ENCODE measurements at places on chromosomes 6 and 20.

DNA sequence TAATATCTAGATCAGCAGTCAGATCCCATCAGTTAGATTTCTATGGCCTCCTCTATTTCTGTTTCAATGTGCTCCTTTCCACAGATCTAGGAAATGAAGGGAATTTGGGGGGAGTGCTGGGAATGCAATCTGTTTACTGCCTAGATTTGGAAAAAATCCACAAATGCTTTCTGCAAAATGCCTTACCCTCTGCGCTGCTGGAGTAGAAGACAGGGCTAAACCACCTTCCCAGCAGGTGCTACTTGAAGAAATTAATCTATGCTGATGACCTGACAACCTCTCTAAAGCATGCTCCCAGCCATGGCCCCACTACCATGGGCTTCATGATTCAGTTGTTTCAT lies 46.2 kb downstream of the LY86 start:
- DNase-seq, result no peak

DNA sequence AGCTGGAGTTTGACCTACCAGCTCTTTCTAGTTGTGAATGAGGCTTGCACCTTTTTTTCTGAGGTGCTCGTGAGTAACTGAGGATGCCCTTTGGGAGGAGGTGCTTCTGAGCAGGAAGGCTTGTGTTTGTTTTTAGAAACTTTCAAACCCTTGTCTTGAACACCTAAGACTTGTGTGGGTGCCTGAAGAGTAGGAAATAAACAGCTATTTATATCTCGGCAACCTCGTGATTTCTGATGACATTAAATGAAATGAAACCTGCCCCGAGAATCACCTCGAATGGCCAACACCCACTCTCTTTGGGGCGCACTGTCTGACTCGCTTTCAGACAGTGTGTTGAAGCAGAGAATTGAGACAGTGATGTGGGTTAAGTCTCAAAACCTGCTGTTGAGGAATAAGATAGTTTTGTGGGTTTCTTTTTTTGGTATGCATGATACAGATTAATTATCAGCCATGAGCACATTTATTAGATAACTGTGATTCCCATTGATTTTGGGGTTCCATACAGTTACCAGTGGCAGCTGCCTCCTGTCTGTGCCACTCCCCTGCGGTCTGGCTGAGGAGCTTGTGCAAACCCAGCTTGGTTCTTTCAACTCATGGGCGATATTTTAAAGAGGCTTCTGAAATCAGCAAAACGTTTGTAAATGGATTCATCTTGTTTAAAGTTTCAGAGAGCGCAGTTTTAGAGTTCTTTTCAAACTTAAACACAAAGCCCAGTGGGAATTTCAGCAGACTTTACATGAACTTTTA lies 8.4 kb downstream of the IRF4 start:
- no peak for DNase-seq

GRCh38 chr20:57179265-57179664 lies 87.2 kb downstream of the BMP7 start:
- peak; percentile 52 for DNase-seq

- DNase-seq, result no peak
These were observed 3.9 kb upstream of the FANCE start for GRCh38 chr6:35448191-35448590.

DNA sequence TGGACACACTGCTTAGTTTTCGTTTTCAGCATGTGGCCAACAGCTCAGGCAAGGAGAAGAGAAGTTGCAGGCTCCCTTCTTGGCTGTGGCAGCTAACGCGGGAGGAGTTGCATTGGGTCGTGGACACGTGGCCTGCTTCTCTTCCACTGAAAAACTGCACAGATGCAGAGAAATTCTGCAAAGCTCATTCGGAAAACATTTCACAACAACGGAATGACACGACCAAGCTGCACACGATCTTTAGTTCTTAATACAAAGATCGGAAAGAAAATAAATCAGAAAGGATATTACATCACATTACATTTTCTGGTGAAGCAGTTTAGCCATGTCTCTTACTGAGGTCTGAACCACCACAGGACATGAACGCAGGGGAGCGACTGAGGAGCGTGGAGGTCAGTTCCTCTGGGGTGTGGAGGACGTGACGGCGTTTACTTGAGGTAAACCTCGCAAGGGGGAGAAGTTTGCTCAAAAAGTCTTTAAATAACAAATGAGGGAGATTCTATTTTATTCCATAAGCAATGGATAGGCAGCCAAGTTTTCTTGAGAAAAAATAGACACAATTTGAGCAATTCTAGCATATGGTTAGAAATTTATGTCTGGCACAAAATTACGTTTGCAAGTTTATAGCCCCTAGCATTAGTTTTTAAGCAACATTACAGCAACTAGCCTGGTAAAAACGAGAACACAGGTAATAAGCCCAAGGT lies 178.3 kb downstream of the THBS2 start:
- no peak for DNase-seq

- no peak for DNase-seq
These were observed 105.3 kb downstream of the EYA2 start for GRCh38 chr20:46999801-47000465.

DNA sequence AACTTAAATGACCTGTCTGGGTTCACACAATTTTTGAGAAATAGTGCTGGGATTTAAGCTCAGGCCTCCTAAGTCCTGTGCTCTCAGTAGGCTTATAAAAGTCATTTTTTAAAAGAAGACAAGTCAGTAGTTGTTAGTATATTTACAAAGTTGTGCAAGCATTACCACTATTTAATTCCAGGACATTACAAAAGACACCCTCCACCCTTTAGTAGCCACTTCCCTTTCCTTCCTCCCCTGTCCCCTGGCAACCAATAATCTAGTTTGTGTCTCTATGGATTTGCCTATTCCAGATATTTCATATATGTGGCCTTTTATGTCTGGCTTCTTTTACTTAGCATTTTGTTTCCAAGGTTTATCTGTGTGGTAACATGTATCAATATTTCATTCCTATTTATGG lies 37.6 kb downstream of the HMGN3 start:
- DNase-seq, result no peak

DNA sequence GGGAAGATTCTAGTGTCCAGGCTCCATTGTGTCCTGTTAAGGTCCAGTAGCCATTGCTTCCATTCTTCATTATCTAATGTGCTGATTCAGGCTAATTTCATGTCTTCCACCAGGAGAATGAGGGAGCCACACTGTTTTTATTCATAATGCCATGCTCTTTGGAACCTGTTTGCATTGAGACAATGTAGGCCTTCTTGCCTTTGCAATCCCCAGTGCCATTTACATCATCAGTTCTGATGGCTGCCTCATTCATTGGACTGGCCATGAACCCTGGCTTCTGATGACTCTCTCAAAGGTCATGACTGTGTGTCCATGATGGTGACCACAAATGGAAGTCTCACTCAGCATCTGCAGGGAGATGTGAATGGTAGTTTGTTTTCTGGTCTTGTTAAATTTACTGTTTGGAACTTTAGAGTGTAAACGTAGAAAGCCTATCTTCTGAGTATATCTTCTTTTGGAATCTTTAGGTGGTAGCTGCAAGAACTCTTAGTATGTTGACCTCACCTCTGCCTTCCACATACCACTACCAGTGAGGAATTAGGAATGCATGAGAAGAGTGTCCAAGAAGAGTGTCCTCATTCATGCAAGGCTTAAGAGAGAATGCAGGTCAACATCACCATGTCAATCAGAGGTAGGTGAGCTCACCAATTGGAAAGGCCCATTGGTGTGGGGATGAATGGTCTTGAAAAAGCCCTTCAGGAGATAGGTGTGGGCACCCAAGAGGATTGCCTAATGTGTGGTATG lies 42.9 kb upstream of the ZFP64 start:
- no peak for DNase-seq

GRCh38 chr6:101083533-101084175 lies 202.5 kb upstream of the ASCC3 start:
- DNase-seq, result peak; percentile 97

DNA sequence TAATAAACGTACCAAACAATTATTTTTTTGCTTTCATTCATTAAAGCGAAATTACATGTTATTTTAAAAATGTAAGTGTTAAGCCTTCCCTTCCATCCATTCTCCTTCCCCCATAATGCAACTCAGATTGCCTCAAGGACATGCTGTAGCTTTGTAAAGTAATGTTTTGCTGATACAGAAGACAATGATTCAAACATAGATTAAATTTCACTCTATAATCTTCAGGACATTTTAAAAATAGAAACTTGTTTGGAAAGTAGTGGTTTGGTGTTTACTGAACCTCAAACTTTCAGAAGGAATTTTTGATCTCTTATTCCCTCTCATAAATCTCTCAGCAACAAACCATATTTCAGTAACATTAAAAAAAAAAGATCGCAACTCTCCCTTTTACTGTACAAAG lies 350.9 kb upstream of the HSF2 start:
- DNase-seq, result no peak

DNA sequence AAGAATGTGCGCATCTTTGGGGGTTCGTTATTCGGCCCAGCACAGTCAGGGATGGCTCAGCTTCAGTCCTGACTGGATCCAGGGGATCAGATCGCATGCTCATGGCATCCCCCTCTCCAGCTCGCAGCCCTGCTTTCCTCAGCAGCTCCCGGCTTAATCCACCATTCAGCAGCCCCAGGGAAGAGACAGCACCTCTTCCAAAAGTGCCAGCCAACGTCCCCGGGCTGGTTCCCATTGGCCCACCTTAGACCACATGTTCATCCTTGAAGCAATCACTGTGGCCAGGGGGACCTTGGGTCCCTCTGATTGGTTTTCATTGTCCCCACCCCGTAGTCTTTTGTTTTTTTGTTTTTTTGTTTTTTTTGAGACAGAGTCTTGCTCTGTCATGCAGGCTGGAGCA lies 188.7 kb downstream of the ZMYND8 start:
- no peak for DNase-seq

GRCh38 chr6:121823437-121823851 lies 388.0 kb downstream of the GJA1 start:
- no peak for DNase-seq

DNA sequence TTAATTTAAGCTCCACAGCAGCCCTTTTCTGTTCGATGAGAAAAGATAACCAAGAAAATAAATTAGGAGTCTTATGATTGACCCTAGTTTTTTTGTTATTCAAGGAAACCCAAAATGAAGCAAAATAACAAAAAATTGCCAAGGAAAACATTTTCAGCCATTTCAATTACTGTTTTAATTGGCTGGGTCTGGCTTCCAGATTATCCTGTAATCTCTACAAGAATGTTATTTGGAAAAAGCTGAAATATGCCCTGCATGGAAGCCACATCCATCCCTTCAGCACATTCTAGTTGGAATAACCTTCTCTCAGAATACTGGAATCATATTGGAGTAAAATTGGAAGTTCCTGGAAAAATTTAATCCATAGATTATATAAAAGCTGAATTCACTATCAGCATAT lies 191.1 kb upstream of the CCN2 start:
- DNase-seq, result no peak

GRCh38 chr6:123632641-123633040 lies 4.1 kb downstream of the TRDN start:
- DNase-seq, result peak; percentile 6

GRCh38 chr20:24640686-24641085 lies 171.3 kb downstream of the SYNDIG1 start:
- DNase-seq, result no peak

- no peak for DNase-seq
These were observed 227.1 kb downstream of the NFATC2 start for GRCh38 chr20:51315390-51315789.

GRCh38 chr6:16434885-16435284 lies 196.5 kb downstream of the GMPR start:
- DNase-seq, result no peak

DNA sequence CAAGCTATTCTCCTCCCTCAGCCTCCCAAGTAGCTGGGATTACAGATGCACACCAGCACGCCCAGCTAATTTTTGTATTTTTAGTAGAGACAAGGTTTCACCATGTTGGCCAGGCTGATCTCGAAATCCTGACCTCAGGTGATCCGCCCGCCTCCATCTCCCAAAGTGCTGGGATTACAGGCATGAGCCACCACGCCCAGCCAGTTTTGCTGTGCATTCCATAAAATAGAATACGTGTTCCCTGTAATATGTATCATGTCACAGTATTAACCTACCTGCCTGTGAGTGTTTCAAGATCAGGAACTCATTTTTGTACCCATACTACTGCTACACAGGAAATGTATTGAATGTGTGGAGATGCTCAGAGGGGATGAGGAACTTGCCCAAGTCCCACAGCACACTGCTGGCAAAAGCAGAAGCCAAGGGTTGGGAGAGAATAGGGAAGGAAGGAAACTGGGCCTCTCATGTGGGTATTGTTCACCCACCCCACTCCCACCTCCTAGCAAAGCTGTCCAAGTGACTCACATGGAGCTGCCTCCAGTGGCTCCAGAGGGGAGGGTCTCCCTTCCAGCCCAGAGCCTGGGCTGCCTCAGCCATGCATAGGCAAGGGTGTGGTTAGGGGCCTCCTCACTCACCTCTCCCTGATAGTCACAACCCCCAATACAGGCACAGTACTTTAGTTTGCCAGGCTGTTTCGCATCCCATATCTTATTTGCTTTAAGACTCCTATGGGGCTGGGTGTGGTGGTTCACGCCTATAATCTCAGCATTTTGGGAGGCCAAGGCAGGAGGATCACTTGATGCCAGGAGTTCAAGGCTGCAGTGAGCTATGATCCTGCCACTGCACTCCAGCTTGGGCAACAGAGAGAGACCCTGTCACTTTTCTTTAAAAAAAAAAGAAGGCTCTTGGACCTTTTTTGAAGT lies 9.4 kb downstream of the HM13 start:
- DNase-seq, result no peak

Data from epithelial cell of esophagus (primary cell).